ENCODE measurements at places on chromosomes 12 and 14.

DNA sequence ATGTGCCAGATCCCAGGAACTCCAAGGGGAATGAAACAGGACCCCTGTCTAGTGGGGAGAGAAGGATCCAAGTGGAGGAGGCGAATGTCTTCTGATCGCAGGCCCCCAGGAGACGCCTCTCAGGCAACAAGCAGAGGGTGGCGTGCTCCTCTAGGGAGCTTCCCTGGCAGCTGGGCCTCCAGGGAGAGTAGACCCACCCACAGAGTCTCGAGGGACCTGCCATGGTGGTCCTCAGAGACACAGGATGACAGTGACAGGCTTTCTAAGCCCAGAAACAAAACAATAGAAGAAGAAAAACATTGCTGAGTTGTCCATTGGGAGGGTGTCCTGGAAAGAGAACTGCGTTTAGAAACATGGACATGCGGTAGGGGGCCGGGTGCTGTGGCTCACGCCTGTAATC, 140.6 kb upstream of the MAP1LC3B2 start:
- no peak for DNase-seq

GRCh38 chr14:103020271-103021170, 36.8 kb downstream of the CDC42BPB start:
- no peak for DNase-seq

- no peak for DNase-seq
These were observed 253.2 kb downstream of the CACNA1C start for GRCh38 chr12:2306012-2306411.

- DNase-seq = no peak
These were observed 238.5 kb downstream of the GPHN start for GRCh38 chr14:66746316-66747006.

GRCh38 chr12:108649669-108650068, 16.0 kb upstream of the SELPLG start:
- DNase-seq = no peak

GRCh38 chr12:49295082-49295936, at the start of gene PRPH:
TSS of gene PRPH (plus strand) at chr12:49295147. CDS start at chr12:49295201, 54 bp downstream.
- DNase-seq = no peak

DNA sequence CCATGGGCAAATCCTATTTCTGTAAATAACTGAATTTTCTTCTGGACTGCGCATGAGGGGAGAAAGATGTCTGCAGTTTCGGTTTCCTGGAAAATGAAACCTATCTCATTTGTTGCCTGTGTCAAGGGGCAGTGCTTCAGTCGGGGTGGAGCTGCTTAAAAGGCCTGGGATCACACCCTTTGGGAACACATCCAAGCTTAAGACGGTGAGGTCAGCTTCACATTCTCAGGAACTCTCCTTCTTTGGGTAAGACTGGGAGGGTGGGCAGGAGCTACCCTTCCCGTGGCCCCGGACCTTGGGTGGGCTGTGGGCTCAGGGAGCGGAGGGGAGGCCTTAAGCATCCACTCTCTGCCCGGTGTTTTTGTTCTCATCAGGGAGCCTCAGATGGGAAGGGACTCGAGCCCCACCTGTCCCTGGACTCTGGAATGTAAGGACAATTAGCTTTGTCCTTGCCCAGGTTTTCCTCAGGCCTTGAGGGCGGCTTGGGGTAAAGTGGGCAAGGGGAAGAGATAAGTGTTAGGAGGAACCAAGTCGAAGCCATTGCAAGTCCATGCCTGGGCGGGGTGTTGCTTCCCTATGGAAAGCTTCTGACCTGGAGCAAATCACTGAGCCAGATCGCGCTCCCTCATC, at the start of gene IFI27:
IFI27 (plus strand) TSS at position 185 of the 630 bp plus-strand sequence.
- DNase-seq = no peak

DNA sequence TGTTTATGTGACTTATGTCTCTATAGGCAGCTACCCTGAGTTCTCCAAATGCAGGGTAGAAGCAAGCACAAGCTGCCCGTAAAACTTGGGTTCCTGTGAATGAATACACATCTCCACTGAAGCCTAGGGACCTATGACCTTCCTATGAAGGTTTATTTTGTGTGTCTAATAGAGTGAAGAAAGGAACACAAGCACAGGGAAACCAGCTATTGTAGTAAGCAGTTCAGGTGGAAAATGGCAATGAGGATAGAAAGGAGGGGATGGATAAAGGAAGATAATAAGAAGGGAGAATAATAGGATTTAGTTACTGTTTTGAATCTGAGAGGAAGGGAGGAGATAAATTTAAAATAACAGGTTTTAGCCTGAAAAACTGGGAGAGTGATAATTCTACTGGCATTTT, 2.4 kb downstream of the PFKM start:
- no peak for DNase-seq

GRCh38 chr14:104168603-104169002, 30.2 kb downstream of the KIF26A start:
- DNase-seq = no peak

GRCh38 chr12:646442-647384, 16.5 kb downstream of the NINJ2 start:
- no peak for DNase-seq

DNA sequence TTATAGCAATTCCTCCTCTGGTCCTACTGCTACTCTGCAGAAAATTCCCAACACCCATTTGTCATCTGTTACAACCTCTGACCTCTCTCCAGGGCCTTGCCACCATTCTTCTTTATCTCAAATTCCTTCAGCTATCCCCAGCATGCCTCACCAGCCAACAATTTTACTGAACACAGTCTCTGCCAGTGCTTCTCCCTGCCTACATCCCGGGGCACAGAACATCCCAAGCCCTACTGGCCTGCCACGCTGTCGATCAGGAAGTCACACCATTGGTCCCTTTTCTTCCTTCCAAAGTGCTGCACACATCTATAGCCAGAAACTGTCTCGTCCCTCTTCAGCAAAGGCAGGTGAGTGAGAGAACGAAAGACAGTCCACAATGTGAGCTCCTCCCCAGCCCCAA, 122.1 kb downstream of the TTLL5 start:
- DNase-seq = no peak

DNA sequence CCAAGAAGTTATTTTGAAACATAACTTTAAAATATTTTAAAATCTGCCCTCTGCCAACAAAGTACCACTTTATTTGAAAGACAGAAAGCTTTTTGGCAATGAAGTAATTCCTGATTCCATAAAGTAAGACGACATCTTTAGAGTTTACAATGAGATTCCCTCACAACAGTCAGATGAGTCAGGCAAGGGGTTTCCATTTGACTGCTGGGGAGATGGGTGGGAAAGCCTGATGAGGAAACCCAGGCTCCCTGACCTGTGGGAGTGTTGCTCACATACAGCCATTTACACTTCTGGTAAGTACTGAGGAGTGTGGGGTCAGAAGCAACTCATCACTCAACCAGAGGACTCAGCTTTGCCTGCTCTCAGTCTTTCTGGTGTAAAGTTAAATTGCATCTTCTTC, 10.2 kb downstream of the KITLG start:
- no peak for DNase-seq

DNA sequence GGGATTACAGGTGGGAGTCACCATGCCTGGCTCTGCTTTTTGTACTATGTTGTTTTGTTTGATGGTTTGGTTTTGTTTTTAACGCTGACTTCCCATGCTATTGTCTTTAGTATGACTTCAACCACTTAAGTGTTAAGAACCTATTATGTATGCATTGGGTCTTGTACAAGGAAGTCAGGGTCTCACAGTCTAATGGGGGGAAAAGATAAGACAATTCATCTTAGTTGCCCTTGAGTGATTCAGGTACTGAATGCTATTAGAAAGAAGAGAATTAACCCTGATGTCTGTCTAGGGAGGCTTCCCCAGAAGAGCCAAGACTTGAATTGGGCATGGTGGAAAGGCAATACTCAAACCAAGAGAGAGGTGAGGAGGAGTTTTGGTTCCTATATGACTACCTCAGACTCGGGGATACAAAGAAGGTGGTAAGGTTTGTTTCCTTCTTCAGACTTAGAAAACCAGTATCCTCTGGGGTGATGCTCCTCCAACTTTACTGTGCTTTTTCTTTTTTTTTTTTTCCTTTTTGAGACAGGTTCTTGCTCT, 64.6 kb downstream of the SUSD6 start:
- DNase-seq = no peak

DNA sequence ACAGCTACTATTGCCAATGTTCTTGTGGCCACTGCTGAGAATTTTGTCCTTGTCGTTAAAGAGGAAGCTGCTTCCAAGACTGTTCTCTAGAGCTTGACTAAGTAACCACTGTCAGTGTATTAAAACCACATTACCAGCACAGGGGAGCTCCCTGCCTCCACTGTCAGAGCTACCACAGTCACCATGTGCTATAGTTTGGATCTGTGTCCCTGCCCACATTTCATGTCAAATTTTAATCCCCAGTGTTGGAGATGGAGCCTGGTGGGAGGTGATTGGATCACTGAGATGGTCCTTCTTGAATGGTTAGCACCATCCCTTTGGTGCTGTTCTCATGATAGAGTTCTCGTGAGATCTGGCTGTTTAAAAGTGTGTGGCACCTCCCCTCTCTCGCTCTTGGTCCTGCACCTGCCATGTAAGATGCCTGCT, 23.2 kb upstream of the RAP1B start:
- peak; percentile 25 for DNase-seq

DNA sequence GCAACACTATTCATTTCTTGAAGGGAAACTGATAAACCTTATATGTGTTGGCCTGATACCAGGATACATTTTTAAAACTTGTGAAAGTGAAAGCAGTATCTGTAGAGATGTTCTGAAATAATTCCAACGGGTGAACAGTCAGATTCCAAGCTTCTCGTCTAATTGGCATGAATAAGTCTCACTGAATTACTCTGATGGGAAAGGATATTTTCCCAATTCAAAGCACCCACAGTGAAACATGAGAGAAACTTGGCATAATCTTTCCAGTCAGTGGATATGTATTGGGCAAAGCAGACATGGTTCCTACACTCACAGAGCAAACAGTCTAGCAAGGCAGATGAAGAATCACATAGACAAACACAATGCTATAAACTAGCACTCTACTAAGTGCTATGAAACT, 413.1 kb downstream of the MED13L start:
- no peak for DNase-seq

DNA sequence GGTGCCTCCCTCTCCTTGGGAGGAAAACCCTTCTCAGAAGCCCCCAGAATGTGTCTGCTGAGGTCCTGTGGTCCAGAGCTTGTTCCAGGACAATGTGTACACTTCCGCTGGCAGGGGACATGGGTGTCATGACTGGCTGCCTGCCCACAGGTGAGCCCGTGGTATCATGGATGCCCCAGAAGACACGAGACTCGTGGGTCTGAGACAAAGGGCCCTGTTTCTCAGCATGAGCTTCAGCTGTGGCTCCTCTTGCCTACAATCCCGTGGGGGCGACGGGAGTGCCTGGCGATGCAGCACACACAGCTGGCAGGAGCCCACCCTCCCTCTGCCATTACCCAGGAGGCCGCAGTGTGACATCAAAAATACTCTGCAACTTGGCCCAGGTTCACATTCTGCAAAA, 7.0 kb downstream of the TMEM121 start:
- DNase-seq = no peak

- DNase-seq = no peak
These were observed 99.7 kb upstream of the PLEKHG7 start for GRCh38 chr12:92602930-92603623.

GRCh38 chr12:3771853-3772252, 18.9 kb upstream of the CRACR2A start:
- no peak for DNase-seq

- no peak for DNase-seq
These were observed 73.2 kb downstream of the FERMT2 start for GRCh38 chr14:52877628-52878027.

- DNase-seq = no peak
These were observed 43.8 kb downstream of the JAG2 start for GRCh38 chr14:105124823-105125222.

DNA sequence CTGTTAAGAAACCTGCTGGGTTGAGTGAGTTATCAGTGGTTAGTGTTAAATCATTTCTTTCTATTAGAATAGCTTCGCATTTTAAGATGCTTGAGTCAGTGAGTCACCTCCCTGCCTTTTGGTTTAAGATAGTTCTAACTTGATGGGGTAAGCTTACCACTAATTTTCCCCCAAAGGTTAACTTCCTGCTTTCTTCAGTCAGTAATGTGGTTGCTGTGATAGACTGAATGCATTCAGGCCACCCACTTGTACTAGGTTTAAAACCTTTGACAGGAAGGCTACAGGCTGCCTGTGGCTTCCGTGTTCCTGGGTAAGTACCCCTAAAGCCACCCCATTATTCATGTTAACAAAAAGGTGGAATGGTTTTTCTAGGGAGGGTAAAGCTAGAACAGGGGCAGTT, 25.3 kb downstream of the CLEC2A start:
- DNase-seq = peak; percentile 25

DNA sequence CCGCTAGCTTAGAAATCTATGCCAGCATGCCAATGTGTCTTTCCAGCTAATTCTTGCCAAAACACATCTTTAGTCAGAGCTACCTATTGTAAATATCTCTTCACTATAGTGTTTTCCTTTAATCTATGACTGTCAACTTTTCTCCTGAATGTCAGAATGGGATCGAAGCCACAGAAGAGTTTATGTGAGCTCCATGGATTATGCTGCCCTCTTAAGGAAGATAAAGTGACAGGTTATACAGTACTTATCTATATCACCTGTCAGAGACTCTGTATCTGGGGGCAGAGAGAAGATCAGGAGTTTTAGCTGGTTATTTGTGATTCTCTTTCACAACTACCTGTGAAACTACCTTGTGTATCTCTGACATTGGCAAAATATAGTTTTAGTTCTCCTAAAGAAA, 204.3 kb upstream of the SEL1L start:
- DNase-seq = no peak

DNA sequence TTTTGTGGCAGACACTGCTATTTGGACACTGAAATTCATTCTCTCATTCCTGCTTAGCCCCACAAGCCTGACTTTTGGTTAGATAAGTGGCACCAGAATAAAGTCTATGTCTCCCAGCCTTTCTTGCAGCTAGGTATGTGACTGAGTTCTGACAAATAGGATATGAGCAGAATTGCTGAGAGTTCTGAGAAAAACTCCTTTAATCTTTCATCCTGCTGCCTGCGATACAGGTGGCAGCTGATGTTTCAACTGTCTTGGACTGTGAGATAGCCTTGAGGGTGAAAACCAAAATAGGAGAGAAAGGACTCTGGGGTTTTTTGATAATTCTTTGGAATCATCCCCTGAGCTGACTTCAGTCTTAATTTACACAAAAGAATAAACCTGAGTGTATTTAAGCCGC, 55.8 kb downstream of the MBIP start:
- no peak for DNase-seq

GRCh38 chr12:65640489-65640901, 183.8 kb upstream of the HMGA2 start:
- no peak for DNase-seq

- no peak for DNase-seq
These were observed 11.9 kb downstream of the CDC42BPB start for GRCh38 chr14:103045371-103045869.

DNA sequence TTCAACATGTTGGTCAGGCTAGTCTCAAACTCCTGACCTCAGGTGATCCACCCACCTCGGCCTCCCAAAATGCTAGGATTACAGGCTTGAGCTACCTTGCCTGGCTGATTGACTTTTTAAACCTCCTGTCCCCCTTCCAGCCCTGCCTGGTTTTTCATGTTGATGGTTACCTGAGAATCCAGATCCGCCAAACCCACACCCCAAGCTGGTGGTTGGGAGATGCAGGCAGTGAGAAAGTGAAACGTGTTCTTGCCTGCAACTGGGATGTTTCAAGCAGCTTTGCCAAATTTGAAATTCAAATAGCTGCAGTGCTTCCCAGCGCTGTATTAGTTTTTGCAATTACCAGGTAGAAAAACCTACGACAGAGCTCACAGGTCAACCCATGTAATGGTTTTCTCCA, 238.3 kb upstream of the PWP1 start:
- no peak for DNase-seq

- DNase-seq = no peak
These were observed 308.0 kb downstream of the PPFIA2 start for GRCh38 chr12:81450920-81451739.

- no peak for DNase-seq
These were observed 971.7 kb downstream of the FLRT2 start for GRCh38 chr14:86501611-86502010.
